Osteocyte (in vitro differentiated cells): ENCODE measurements at places on chromosomes 11 and 22.

- no peaks in the 10 kb centered on the region for H3K4me1 ChIP-seq
- no peaks in the 10 kb centered on the region for H3K27me3 ChIP-seq
- no peaks in the 10 kb centered on the region for H3K36me3 ChIP-seq
- DNase-seq: no peak
- H3K27ac ChIP-seq: no peak overlapping the region
- H3K4me3 ChIP-seq: no peak overlapping the region
Measured at GRCh38 chr22:49546811-49547585, 280.7 kb downstream of the BRD1 start.

DNA sequence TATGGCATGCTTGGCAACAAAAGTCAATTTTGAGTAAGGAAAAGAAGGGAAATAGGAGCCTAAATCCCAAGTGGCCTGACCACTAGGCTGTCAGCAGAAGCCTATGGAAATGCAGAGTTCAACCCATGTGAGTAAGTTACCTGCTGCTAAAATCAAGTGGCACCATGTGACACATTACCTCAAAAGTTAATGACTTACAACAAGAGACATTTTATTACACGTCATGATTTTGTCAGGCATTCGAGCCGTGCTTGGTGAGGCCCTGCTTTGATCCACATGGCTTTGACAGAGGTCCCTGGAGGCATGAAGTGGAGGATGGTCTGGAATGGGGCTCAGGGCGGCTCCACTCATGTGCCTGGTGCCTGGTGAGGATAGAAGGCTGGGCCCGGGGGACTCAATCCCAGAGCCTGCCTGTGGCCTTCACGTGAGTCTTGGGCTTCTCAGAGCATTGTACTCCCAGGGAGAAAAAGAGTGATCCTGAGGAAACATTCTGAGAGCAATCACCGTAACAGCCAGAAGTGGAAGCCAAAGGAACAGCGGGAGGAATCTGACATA is 339.1 kb upstream of the B3GAT1 start:
- no peaks in the 10 kb centered on the region for H3K36me3 ChIP-seq
- H3K4me1 ChIP-seq: peaks cover 2% of the 10 kb centered on the region
- DNase-seq: peak; percentile 66
- H3K27me3 ChIP-seq: no peaks in the 10 kb centered on the region
- no peak overlapping the region for H3K27ac ChIP-seq
- no peak overlapping the region for H3K4me3 ChIP-seq

DNA sequence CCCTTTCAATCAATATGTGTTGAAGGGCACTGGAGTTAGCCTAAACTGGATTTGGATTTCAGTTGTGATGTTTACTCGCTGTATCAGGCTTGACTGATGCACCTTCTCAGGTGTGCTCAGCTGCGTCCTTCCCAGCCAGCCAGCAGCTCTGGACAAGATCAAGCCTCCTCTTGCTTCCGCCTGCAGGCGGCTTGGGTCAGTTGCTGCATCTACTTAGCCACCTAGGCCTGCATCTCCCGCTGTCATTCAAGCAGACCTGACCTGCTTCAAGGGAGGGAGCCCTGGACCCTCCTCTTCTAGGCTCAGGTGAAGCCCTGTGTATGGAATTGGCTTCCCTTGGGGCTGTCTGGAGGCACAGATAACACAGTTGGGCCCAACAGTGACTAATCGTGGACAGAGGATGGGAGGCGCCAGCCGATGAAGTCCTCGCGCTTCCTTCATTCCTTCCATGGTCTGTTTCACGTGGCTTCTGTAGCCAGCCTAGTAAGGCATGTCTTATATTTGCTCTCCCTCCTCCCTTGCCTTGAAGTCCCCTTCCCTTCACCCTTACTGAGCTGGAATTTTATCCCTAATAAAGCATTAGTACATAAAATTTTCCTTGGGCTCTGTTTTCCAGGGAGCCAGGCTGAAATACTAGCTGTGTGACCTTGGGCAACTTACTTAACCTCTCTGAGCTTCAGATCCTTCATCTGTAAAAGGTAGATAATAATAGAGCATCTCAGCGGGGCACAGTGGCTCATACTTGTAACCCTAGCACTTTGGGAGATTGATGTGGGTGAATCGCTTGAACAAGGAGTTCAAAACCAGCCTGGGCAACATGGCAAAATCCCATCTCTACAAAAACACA is 2.1 kb upstream of the LHFPL7 start:
- no peak for DNase-seq
- no peak overlapping the region for H3K27ac ChIP-seq
- H3K27me3 ChIP-seq: peaks cover 33% of the 10 kb centered on the region
- no peak overlapping the region for H3K4me3 ChIP-seq
- no peaks in the 10 kb centered on the region for H3K36me3 ChIP-seq

DNA sequence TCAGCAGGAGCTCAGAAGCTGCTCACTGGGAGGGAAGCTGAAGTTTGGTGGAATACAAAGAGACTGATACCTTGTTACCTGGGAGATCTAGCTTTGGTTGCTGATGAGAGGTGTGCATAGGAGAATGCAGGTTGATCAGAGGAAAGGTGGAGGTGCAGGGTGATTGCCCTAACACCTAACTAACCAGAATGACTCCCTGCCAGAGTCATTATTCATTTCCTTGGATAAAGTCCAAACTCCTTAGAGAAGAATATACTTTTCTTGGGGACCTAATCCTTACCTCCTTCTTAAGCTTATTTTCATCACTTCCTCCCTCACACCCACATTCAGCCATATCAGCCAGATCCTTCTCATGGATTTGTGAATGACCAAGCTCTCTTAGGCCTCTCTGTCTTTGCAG is 814.2 kb upstream of the TENM4 start:
- no peaks in the 10 kb centered on the region for H3K4me1 ChIP-seq
- H3K27me3 ChIP-seq: no peaks in the 10 kb centered on the region
- no peak overlapping the region for H3K4me3 ChIP-seq
- H3K27ac ChIP-seq: no peak overlapping the region
- H3K36me3 ChIP-seq: no peaks in the 10 kb centered on the region

- no peaks in the 10 kb centered on the region for H3K27me3 ChIP-seq
- no peak overlapping the region for H3K4me3 ChIP-seq
- H3K4me1 ChIP-seq: no peaks in the 10 kb centered on the region
- H3K36me3 ChIP-seq: peaks cover 37% of the 10 kb centered on the region
- no peak overlapping the region for H3K27ac ChIP-seq
- DNase-seq: no peak
Measured at GRCh38 chr11:108483163-108483562, 15.0 kb downstream of the POGLUT3 start.

GRCh38 chr11:47889714-47890441 is 41.7 kb upstream of the NUP160 start:
- no peaks in the 10 kb centered on the region for H3K36me3 ChIP-seq
- no peak overlapping the region for H3K4me3 ChIP-seq
- peaks cover 2% of the 10 kb centered on the region for H3K27me3 ChIP-seq

- H3K36me3 ChIP-seq: no peaks in the 10 kb centered on the region
- H3K4me1 ChIP-seq: peaks cover 34% of the 10 kb centered on the region
- no peak for DNase-seq
- no peak overlapping the region for H3K4me3 ChIP-seq
Measured at GRCh38 chr11:115941481-115941993, 437.3 kb upstream of the CADM1 start.

DNA sequence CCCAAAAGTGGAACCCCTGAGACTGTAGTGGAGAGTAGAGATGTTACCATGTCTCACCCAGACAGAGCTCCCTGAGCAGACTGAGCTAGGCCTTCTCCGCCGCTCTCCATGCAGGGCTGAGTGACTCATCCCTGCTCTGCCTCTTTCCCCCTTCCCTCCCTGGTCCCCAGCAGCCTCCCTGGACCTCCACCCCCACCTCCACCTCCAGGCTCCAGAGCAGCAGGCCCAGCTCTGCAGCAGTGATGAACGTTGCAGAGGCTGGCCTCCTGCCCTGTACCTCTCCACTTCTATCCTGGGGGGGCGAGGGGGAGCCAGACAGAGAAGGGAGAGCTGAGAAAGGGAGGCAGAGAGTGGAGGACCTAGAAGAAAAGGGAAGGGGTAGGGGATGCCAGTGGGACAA is 19.3 kb upstream of the ARAP1 start:
- H3K4me3 ChIP-seq: no peak overlapping the region
- H3K36me3 ChIP-seq: no peaks in the 10 kb centered on the region
- no peaks in the 10 kb centered on the region for H3K27me3 ChIP-seq
- H3K27ac ChIP-seq: peak overlapping the region; percentile 31
- H3K4me1 ChIP-seq: peaks cover 39% of the 10 kb centered on the region

DNA sequence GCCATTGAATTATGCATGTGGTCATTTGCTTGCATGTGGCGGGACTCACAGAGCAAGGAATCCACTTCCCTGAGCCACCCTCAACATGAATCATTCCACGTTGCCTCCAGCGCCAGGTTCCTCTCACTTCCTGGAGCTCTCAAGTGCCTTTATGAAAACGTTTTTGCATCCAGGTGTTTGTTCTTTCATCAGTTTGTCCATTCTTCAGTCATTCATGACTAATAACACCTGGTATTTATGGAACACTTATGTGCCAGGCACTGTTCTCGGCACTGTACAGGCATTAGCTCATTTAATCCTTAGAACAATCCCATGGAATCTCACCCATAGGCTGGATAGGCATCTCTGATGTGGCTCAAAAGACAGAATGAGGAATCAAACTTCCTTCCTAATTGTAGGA is 256.1 kb upstream of the SYN3 start:
- H3K27ac ChIP-seq: no peak overlapping the region
- no peaks in the 10 kb centered on the region for H3K36me3 ChIP-seq
- no peak for DNase-seq
- no peaks in the 10 kb centered on the region for H3K27me3 ChIP-seq
- H3K4me3 ChIP-seq: no peak overlapping the region

DNA sequence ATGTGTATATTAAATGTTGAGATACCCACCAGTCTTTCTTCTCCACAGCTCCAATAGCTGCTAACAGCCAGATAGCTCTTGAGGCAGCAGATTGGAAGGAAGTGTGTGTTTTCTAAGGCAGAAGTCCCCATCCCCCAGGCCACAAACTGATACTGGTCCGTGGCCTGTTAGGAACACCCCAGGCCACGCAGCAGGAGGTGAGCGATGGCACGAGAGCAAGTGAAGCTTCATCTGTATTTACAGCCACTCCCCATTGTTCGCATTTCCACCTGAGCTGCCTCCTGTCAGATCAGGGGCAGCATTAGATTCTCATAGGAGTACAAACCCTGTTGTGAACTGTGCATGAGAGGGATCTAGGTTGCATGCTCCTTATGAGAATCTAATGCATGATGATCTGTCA is 12.7 kb downstream of the CCDC73 start:
- H3K27me3 ChIP-seq: peaks cover 23% of the 10 kb centered on the region
- no peak overlapping the region for H3K4me3 ChIP-seq
- no peak overlapping the region for H3K27ac ChIP-seq
- H3K4me1 ChIP-seq: no peaks in the 10 kb centered on the region
- H3K36me3 ChIP-seq: no peaks in the 10 kb centered on the region
- no peak for DNase-seq

DNA sequence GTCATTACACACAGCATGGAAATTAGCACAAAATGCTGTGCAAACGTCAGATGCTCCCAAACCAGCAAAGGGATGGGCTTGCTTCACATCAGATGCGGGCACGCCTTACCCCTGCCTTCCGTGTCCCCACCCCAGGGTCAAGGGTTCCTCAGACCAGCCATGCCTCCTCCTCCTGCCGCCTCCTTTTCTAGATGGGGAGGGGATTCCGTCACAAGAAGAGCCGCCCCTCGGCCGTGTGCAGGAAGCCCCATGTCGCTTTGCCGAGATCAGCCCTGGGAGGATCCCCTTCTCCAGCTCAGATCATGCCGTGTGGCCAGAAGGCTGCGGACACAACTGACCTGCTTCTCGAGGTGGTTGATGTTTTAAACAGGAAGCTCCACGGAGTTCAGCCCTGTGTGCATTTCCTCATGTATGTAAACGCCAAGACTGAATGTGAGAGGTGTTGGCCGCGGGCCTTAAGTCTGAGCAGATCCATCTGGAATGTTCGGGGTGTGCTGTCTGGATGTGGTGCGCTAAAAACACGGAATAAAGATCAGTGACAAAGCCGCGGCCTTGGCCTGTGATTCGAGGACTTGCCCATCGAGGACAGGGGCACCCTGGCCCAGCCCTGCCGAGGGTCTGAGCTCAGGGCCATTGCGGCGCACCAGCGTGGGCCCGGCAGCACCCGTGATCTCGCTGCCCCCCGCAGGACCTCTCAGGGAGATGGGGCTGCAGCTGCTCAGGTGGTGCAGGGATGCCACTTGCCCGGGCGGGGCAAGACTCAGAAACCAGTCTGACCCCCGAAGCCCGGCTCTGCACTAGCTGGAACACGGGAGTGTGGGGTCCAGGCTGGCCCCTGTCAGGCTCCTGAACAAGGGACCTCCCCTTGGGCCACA is 412.9 kb downstream of the TBC1D22A start:
- no peaks in the 10 kb centered on the region for H3K27me3 ChIP-seq
- no peak overlapping the region for H3K4me3 ChIP-seq
- H3K27ac ChIP-seq: no peak overlapping the region
- no peak for DNase-seq
- H3K36me3 ChIP-seq: peaks cover 15% of the 10 kb centered on the region

DNA sequence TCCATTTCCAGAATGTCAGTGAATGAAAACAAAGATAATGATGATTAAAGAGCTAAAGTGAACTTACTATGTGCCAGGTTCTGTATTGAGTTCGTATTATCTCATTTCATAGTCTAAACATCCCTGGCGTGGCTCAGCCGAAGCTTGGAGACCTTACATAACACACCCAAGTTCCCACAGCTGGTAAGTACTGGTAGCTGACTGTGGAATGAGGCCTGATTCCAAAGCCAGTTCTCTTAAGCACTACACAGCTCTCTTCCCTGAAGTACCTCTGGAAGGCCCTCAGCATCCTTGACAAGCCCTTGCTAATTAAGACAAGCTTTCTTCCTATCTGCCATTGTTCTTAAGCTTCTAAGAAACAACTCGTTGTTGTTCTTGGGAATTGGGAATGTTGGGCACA is 28.6 kb upstream of the NCAM1 start:
- no peak overlapping the region for H3K27ac ChIP-seq
- H3K36me3 ChIP-seq: no peaks in the 10 kb centered on the region
- peaks cover 7% of the 10 kb centered on the region for H3K27me3 ChIP-seq
- H3K4me3 ChIP-seq: no peak overlapping the region
- DNase-seq: no peak

DNA sequence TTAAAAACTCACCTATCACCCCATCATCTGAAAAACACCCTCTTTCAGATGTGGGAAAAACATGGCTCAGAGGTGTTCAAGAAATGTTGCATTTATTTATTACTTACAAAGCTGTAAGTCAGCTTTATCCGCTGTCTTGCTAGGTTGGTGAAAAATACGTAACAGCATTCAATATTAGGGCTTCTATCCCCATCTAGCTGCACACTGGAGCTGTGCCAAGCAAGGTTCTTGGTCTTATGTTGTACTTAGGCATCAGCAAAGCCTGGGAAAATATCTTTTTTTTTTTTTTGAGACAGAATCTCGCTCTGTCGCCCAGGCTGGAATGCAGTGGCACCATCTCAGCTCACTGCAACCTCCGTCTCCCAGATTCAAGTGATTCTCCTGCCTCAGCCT is 7.5 kb downstream of the SERPING1 start:
- H3K4me3 ChIP-seq: no peak overlapping the region
- H3K27me3 ChIP-seq: peaks cover 36% of the 10 kb centered on the region
- peaks cover 5% of the 10 kb centered on the region for H3K4me1 ChIP-seq
- H3K27ac ChIP-seq: no peak overlapping the region
- H3K36me3 ChIP-seq: no peaks in the 10 kb centered on the region

GRCh38 chr11:82906236-82906635 is 4.7 kb downstream of the DDIAS start:
- H3K4me1 ChIP-seq: peaks cover 29% of the 10 kb centered on the region
- H3K36me3 ChIP-seq: no peaks in the 10 kb centered on the region
- no peaks in the 10 kb centered on the region for H3K27me3 ChIP-seq

GRCh38 chr11:124896821-124897391 is 759 bp downstream of the ROBO4 start:
- peaks cover 35% of the 10 kb centered on the region for H3K4me1 ChIP-seq
- H3K27me3 ChIP-seq: no peaks in the 10 kb centered on the region
- peak; percentile 81 for DNase-seq
- no peaks in the 10 kb centered on the region for H3K36me3 ChIP-seq
